ENCODE measurements at places on chromosomes 3 and 15.
A peak's percentile ranks its signal among the peaks of the same experiment; 100 is the strongest.

- DNase-seq: no peak
Measured at GRCh38 chr15:46636206-46636605, 1001.4 kb downstream of the SQOR start.

DNA sequence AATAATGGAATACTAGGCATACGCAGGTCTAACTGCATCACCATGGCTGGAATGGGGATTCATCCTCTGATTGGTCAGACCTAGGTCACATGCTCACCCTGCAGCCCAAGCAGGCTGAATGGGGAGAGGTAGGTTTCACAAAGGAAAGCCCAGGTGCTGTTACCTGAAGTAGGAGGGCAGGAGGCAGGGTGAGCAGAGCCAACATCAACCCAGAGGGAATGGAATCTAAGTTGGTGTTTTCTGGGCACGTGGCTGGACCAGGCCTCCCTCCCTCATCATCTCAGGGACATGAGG is 6.7 kb upstream of the H1-8 start:
- no peak for DNase-seq

DNA sequence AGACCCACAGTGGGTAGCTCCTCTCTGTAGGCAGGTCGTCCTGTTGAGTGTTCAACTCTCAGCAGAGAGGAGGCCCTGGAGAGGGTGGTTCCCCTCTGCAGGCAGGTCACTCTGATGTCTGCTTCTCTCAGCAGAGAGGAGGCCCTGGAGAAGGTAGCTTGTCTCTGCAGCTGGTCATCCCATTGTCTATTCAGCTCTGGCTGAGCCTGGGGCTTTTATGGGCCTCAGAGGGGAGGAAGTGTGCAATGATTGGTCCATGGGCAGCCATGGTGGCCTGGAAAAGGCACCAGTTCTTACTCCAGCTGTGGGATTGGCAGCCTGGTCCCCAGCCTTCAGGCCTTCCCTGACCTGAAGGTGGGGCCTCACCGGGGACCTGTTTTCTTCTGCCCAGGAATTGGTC is 52.9 kb downstream of the PPCDC start:
- no peak for DNase-seq

GRCh38 chr3:53495520-53496391 is 1.3 kb downstream of the CACNA1D start:
- peak; percentile 58 for DNase-seq

DNA sequence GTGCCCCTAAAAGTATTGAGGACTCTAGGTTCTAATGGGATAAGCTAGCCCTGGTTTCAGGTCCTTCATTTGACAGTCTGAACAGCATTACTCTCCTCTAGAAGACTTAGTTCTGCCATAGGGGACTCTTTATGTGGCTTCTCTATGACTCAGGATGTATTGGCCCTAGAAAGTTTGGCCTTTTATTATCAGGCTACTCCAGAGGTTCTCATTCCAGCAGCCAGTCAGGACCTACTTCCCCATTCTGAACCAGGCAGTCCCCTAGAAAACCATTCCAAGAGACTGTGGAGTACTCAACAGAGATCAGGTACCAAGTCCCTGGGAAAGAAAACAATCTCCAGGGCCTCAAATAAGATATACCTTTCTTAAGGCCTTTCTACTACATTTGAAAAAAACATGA is 157.9 kb upstream of the TSPAN3 start:
- no peak for DNase-seq

GRCh38 chr15:55221090-55222011 is 24.6 kb upstream of the RSL24D1 start:
- DNase-seq: peak; percentile 55

GRCh38 chr3:167718582-167718981 is 16.1 kb downstream of the PDCD10 start:
- DNase-seq: no peak

GRCh38 chr3:16600780-16601536 is 4.3 kb downstream of the DAZL start:
- peak; percentile 76 for DNase-seq

GRCh38 chr15:85782064-85782463 is 12.7 kb downstream of the KLHL25 start:
- DNase-seq: no peak

DNA sequence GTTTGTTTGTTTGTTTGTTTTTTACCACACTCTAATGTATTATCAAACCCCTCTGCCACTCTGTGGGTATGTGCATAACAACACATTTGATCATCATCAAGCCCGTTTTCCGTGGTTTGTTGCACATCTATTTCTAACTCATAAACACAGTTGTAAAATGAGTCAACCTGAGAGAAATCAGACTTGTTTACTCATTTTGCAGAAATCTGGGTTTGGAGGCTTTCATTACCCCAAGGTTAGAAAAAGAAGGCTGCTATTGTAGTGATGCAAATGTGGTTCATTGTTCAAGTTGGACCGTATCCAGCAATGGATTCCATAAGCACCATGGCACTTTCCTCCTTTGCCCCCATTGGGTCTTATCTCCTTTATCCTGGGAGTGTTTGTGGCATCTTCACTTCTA is 353.2 kb upstream of the SOX2 start:
- peak; percentile 4 for DNase-seq

- no peak for DNase-seq
Measured at GRCh38 chr15:40062816-40063562, 24.0 kb upstream of the SRP14 start.

DNA sequence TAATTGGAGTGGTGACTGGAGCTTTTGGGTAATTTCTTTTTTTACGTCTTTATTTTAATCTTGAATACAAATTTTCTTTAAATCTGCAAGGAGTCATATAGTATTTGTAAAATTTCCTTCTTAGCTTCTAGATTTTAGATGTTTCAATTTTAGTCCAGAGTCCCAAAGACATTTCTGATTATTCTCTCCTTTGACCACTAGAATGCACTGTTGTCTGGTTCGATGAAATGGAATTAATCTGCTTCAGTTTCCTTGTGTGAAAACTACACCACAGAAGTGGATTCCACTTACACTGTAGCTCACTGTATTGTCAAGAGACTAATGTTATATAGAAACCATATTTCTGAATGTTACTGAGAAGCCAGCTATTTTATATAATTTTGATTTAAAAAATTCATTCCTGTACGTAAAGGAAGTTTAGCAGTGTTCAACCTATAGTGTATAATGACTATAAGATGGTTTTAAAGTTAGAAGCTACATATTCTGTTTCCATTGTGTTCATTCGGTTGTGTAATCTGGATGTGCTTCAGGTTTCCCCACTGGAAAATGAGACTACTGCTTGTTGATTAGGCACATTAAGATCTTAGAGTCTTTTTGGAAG is 6.1 kb downstream of the GRAMD1C start:
- peak; percentile 60 for DNase-seq

DNA sequence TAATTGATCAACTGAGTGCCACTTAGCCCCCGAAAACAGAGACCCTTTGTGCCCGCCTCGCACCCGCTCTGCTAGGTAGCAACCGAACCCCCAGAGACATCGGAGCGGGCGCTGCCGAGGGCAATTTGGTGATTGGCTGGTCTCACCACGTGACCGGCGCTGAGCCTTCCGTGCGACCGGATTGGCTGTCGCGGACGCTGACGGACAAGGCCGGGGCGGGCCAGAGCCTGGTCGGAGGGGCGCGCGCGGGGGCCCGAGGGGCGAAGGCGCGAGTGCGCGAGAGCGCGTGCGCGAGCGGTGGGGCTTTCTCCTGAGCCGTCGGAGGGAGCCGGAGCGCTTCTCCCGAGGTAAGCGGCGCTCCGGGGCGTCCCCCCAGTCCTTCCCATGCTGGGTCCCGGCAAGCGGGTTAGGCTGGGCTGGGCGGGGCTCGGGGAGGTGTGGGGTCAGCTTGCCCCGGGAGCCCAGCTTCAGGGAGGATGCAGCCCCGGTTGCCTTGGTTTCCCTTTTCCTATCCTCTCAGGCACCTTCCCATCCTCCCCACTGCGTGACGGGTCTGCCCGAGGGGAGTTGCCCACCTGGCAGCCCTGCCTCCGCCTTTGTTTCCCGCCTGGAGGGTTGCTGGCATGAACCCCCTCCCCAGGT is at the start of gene TMEM108:
Gene TMEM108 (plus strand): TSS at position 303 of the 642 bp plus-strand sequence.
- DNase-seq: peak; percentile 41

GRCh38 chr3:162994165-162994564 is 1497.6 kb downstream of the OTOL1 start:
- no peak for DNase-seq

DNA sequence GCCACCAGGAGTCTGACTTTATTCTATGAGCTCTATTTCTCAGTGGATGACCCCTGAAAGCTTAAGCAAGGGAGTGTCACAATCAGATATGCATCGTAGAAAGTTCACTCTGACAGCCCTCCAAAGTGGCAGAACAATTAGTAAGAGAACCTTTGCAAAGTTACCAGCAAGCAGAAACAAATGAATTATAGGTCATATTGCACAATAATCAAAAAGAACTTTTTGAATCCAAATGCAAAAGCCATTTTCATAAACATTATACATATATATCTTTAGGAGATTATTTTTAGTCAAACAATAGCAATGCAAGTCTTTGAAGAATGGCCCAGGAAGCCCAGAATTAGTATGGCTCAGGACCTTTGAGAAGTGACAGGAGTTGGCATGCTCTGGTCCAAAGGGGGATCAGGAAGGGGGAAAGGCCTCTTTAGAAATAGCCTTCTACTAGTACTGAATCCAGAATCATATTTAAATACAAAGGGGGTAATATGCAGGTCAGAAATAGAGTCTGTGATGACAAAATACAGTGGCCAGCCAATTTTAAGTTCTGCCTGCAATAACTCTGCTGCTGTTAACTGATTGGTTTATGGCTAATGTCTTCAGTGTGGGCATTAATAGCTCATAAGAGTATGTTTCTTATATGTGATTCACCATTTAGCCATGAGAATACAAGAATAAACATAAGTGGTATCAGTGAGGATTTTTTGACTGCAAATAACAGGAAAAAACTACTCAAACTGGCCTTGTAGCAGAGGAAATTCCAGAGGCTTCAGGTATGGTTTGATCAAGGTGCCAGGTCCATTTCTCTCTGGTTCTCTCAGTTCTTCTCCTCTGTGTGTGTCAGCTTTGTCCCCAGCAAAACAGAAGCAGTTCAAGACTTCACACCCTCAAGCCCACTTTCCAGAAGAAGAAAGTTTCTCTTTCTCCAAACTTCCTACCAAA is 17.0 kb upstream of the ITGB5 start:
- no peak for DNase-seq

GRCh38 chr15:38090678-38091077 is 156.2 kb downstream of the TMCO5A start:
- no peak for DNase-seq

- no peak for DNase-seq
Measured at GRCh38 chr3:189276444-189277219, 104.9 kb downstream of the TPRG1 start.

- DNase-seq: no peak
Measured at GRCh38 chr3:126156468-126156867, 23.9 kb downstream of the ALDH1L1 start.

DNA sequence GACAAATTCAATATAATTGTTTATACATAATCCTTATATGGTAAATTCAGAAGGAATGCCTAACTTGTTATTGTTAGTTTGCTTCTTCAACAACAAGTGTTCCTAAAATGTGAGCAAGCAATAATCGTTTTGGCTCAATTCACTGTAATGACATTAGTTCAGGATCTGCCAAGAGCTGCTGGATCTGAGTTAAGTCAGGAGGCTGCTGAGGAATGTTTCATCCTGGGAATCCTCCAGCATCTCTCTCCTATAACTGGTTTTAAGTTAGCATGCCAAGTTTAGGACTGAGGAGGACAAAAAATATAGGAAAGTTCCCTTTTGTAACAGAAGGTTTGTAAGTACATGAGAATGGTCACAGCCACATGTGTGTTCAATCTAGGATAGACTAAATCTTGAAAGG is 4.9 kb upstream of the GTF2A2 start:
- no peak for DNase-seq

DNA sequence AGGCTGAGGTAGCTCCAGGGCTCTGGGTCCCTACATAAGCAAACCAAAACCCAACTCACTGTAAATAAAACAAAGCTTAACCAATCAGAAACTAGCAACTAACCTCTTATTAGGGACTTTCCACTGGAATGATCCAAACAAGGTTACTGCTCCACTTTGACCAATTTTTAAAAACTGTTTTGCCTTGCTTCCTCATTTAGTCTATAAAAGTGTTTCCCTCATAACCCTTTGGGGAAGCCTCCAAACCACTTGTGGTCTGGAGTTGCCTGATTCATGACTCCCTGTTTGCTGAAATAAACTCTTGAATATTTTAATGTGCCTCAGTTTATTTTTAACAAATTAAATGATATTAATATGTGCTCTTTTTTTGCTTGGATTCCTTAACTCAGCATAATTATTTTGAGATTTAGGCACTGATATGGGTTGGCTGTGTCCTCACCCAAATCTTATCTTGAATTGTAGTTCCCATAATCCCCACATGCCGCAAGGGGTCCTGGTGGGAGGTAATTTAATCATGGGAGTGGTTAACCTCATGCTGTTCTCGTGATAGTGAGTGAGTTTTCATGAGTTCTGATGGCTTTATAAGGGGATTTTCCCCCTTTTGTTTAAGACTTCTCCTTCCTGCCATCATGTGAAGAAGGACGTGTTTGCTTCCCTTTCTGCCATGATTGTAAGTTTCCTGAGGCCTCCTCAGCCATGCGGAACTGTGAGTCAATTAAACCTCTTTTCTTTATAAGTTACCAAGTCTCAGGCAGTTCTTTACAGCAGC is 90.6 kb downstream of the CD200R1L start:
- no peak for DNase-seq

GRCh38 chr15:51331141-51331540 is 7.3 kb downstream of the CYP19A1 start:
- no peak for DNase-seq

DNA sequence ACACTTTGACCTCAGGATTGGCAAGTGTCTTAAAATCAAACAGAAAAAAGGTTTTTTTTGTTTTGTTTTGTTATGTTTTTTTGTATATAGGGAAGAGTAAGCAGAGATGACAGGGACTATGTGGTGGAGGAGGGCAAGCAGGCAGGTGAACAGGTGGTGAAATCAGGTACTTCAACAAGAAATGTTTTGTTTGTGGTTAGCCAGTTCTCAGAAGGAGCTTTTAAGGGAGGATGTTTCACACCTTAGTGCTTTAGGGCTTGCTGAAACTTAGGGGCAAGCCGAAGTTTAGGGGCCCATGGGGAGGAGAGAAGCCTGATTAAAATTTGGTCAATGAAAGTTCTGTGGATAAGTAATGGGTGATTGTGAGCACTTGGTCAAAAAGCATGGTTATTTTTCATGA is 370.7 kb upstream of the SLCO3A1 start:
- no peak for DNase-seq

GRCh38 chr3:115712871-115713270 is 89.6 kb downstream of the GAP43 start:
- no peak for DNase-seq

GRCh38 chr3:84318273-84318809 is 640.4 kb upstream of the CADM2 start:
- no peak for DNase-seq

All from GM20000 (cell line).